ENCODE measurements at places on chromosomes 5 and 9. TPM values are rescaled to one million over a fixed set of nuclear protein-coding genes. Genes with fewer than 3 reads are reported as not detected.

Gene PRUNE2
- polyA plus RNA-seq: 0.64 TPM

DNA sequence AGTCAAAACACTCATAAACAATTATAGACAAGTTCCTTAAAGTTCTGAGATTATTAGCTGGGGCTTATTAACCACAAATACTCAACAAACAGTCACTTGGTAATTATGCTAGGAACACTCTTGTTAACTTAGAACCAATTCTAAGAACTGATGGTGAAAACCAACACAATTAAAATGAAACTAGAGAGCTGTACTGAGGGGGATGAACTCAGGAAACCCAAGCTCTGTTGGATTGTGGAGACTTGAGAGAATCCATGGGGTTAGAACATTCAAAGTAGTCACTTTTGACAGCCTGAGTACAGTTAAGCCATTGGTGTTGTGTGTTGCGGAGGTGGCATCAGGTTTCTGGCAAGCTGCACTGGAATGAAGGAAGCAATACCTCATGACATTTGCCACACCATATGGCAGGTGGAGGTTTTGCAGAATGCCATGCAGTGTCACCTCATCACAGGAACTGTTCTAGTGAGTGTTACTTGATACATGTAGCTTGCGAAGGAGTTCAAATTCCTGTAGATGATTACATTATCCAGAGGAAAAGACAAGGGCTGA, 480.9 kb upstream of the CD180 start:
- no peak overlapping the region for H3K4me3 ChIP-seq
- H3K36me3 ChIP-seq: no peaks in the 10 kb centered on the region
- no peak for DNase-seq
- H3K4me1 ChIP-seq: peaks cover 2% of the 10 kb centered on the region

Gene NR5A1
- not detected for polyA plus RNA-seq

DNA sequence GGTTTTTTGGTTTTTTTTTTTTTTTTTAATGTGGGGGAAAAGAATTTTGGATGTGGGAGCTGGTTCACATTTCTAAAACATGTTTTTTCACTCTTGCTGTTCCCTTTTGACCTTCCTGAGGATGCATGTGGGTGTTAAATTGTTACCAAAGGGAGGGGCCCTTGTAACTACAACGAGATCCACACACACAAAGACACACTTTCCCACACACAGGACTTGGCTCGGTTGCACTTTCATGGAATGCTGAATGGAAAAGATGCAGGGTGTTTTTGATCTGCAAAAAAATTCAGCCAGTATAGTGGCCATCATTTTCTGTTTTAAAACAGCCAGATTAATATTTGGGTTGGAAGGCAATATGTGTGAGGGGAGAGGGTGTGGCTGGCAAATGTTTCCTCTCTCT, 576.9 kb downstream of the EBF1 start:
- no peak for DNase-seq
- H3K27ac ChIP-seq: no peak overlapping the region
- H3K4me3 ChIP-seq: no peak overlapping the region
- no peaks in the 10 kb centered on the region for H3K36me3 ChIP-seq
- no peaks in the 10 kb centered on the region for H3K4me1 ChIP-seq

GRCh38 chr5:172353846-172354245, 70.3 kb upstream of the UBTD2 start:
- H3K4me3 ChIP-seq: no peak overlapping the region

- H3K36me3 ChIP-seq: no peaks in the 10 kb centered on the region
- H3K27me3 ChIP-seq: no peaks in the 10 kb centered on the region
- no peak for DNase-seq
- no peak overlapping the region for H3K4me3 ChIP-seq
- H3K4me1 ChIP-seq: no peaks in the 10 kb centered on the region
Measured at GRCh38 chr9:115712981-115713380, 440.6 kb upstream of the PAPPA start.
